ENCODE measurements at places on chromosomes 6 and 20.
A peak's percentile ranks its signal among the peaks of the same experiment; 100 is the strongest.

GRCh38 chr6:82971877-82972460 lies 93.7 kb downstream of the UBE3D start:
- DNase-seq = no peak

DNA sequence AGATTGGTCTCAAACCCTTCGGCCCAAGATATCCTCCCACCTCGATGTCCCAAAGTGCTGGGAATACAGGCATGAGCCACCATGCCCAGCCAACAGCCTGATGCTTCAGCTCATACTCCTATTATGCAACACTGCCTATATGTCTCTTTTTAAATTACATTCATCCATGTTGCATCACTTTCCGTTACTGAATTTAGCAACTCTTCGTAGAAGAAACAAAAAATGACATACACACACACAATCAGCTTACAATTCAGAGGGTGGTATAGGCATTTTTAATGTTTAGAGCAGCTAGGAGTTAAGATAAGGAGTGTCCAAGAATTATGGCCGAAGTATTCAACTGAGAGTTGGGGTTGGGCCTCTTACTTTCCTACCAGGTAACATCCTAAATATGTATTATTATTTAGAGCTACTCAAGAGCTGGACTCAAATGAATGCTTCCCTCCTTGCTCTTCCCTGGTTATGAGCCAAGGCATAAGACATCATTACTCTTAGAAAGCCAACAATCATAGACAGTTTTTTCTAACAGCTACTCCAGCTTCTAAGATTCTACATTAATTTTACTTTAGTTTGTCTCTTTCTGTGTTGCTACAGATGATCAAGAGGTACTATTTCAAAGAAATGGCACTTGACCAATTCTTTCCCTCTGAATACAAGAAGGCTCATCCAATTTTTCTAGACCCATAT lies 62.0 kb upstream of the BMP5 start:
- no peak for DNase-seq

- no peak for DNase-seq
These were observed 554 bp upstream of the ZSCAN31 start for GRCh38 chr6:28336284-28337120.

- DNase-seq = no peak
These were observed 5.5 kb upstream of the NPBWR2 start for GRCh38 chr20:64112691-64113443.

GRCh38 chr6:160461641-160462040 lies 113.5 kb downstream of the SLC22A3 start:
- peak; percentile 18 for DNase-seq

GRCh38 chr6:16736856-16737775 lies 24.1 kb downstream of the ATXN1 start:
- no peak for DNase-seq

DNA sequence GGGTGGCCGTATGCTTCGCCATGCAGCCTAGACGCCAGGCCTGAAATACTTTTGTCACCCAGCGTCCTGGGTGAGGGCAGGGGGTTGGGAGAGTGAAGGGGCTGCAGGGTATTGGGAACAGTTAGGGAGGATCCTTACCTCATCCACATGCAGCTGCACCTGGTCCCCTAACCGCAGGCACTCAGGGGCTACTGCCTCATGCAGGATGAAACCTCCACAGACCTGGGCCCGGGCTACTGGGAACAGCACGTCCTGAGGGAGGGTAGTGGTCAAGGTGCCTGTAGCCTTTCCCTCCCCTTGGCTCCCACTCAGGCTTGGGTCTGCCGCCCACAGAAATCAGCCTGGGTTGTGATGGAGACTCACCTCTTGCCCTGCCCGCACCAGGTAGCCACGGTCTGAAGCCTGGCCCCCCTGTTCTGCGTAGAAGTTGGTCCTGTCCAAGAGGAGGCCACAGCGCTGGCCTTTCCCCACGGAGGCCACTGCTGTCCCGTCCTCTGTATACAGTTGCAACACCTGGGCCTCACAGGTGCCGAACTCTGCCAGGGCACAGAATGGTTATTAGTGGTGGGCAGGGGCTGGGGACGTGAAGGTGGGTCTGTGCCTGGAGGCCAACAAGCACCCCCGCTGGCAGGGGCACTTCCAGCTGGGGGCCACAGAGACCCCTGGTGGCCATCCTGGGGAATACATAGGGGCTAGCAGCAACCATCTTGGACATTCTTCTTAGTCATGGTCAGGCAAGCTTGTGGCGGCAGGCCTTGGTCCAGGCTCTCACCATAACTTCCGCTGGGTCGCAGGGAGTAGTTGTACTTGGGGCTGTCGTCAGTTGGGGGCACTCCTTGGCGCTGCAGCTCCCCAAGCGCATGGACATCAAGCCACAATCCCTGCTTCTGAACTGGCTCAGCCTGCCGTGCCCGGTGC lies 8.6 kb downstream of the AARS2 start:
- DNase-seq = peak; percentile 46

DNA sequence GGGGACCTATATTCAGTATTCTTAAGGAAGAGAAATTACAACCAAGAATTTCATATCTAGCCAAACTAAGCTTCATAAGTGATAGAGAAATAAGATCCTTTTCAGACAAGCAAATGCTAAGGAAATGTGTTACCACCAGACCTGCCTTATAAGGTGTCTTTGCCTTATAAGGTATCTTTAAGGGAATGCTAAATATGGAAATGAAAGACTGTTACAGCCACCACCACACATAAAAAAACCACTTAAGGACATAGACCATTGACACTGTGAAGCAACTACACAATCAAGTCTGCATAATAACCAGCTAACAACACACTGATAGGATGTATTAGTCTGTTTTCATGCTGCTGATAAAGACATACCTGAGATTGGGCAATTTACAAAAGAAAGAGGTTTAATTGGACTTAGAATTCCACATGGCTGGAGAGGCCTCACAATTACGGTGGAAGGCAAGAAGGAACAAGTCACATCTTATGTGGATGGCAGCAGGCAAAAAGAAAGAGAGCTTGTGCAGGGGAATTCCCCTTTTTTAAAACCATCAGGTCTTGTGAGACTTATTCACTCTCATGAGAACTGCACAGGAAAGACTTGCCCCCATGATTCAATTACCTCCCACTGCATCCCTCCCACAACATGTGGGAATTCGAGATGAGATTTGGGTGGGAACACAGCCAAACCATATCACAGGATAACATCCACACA lies 119.2 kb upstream of the LAMA2 start:
- DNase-seq = no peak

DNA sequence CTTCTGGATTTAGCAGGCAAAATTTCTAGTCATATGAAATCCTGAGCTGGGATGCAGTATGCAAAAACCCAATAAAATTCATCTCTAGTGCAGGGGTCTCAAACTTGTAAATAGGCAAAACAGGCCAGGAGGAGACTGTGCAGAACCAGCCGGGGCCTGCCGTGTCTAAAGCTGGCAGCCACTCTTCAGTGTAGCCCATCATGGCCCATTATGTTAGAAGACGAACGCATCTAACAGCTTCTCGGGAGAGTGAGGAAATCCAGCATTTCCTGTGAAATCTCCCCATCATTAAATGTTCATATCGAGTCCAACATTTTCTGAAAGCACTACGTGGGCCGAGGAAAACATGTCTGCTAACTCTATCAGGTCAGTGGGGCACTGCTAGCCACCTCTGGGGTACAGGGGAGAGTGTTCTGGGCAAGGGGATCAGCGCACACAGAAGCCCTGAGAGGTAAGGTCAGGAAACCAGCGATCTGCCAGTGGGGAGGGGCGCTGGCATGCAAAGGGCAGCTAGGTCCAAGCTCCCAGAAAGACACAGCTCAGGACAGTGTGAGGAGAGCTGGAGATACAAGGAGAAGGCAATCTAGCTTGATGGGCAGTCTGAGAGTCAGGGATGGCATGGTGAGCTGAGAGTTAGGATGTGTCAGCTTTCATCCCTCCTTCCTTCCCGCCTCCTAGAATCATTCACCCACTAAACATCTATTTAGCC lies 144.2 kb downstream of the PREX1 start:
- DNase-seq = no peak

Measured in activated CD4-positive, alpha-beta T cell treated with anti-CD3 and anti-CD28 coated beads for 48 hours (primary cell).